ENCODE measurements at places on chromosomes 1 and 21.

GRCh38 chr1:54325703-54326461 is 80.3 kb downstream of the SSBP3 start:
- DNase-seq: no peak

DNA sequence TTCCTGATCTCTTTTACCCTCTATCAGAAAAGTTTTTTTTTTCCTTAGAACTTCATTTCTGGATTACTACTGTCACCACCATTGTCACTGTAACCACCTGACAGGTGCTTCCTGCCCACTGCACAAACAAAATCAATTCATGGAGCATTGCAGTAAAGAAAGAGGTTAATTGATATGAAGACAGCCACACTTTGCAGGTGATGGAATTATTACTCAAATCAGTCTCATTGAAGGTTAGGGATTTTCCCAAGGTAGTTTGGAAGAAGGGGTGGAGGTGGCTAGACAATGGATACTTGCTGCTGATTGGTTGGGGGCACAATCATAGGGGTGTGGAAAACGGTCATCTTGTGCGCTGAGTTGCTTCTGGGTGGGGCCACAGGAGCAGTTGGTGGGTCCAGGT is 230.8 kb upstream of the CACYBP start:
- DNase-seq: no peak

DNA sequence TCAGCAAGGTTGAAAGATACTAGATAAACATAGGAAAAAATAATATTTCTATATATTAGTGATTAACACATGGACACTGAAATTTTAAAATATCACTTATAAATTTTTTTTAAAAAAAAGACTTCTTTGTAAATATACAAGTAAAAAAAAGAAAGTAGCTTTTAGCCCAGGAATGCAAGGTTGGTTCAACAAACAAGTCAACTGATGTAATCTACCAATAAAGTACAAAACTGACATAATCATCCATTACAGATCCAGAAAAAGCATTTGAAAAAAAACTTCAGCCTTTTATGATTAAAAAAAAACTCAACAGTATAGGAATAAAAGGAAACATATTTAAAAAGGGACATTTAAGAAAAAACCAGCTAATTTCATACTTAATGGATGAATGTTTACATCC is 48.4 kb downstream of the TRMT1L start:
- DNase-seq: no peak

DNA sequence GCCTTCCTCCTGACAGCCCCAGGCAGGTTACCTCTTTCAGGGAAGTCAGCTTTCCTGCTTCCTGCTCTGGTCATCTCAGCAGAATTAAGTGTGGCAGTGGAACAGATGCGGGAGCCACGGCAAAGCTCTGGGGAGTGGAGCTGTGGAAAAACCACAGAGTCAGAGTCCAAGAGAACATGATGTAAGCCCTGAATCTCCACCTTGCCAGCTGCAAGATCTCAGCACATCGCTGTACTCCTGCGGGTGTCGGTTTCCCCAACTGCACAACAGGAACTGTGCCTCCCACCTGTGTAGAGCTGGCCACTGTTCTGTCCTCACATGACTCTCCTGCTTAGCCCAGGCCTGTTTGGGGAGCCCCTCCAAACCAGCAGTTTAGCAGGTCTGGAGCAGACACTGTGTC is 123.7 kb downstream of the MATN1 start:
- DNase-seq: no peak

GRCh38 chr1:43466403-43466802 is 12.7 kb upstream of the HYI start:
- DNase-seq: no peak

DNA sequence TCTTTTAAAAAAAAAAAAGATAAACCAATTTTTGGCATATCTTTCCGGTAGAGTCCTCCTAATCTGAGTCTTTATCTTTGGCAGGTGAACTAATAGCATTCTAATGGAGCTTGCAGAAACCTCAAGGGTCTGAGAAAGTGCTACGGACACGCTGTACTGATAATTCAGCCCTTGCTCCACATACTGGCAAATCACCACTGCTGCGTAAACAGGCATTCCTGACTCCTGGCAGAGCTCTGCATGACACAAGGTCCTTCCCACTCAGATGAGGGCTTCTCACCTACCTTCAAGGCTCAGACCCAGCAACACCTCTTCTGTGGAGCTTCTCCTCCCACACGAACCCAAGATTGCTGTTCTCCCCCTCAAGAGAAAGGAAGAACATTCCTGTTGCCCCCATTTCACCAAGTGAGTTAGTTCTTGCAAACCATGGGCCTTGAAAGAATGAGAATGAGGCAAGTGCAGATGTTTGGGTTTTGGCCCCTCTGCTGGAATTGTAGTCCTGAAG is 48.0 kb downstream of the LYST start:
- DNase-seq: no peak

DNA sequence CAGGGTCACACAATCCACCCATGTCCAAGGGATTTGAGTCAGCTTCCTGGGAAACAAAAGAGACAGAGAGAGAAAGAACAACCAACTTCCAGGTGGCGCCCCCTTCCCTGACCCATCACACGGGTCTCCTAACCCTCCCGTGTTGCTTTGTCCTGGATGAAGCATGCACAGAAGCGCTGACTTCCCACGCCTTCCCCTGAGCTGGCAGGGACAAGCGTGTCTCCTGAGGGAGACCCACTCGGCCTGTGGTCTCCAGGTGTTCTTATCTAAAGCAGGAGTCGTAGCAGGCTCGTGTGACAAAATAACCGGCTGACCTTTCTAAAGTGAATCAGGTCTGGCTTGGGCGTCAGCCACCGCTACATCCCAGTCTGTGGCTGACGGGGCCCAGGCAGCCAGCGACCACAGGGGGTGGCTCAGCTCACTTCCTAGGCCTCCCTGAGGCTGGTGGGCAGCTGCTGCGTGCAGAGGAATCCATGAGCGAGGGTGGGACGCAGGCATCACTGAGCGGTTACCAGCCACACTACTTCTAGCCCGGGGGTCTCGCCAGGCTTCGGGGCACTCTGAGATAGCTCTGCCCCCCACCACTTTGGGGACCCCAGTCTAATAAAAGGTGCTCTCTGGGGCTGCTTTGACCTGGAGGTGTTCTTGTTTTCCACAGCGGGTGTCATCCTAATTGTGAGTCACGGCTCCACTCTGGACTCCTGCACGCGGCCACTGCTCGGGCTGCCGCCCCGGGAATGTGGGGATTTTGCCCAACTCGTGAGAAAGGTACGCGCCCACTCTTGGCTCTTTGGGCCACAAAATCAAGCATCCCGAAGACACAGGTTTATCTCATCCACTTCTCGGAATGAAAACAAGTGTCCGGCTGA is 40.4 kb downstream of the UBASH3A start:
- DNase-seq: no peak

DNA sequence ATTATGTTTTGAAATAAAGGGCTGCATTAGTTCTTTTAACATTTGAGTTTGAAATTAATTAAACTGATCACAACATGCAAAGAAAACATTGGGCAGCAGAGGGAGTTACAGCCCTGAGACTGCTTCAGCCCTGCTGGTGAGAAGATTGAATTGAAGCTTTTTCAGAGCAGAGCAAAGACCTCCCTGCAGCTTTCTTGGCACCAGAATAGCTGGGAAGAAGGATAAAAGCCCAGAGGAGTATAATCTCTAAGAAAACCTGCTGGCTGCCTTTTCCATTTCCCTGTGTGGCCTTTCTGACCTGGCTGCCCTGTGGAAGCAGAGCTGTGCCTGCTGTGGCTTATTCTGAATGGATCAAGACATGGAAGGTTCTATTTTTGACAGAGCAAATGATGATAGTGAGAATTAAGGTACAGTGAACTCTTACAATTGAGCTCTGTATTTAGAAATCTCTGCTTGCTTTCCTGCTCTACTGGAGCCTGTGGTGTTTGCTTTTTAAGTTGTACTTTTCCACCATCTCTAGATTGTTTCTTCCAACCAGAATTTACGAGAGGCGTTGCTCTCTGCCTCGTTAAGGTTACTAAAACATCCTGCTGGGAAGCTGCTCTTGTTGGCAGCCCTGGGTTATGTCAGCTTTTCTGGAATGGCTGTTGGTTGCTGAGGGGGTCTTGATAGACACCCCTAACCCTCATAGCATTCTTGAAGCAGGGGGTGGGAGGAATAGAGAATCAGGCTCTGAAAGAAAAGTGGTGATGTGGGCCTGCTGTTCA is 9.9 kb downstream of the SNRPE start:
- no peak for DNase-seq

DNA sequence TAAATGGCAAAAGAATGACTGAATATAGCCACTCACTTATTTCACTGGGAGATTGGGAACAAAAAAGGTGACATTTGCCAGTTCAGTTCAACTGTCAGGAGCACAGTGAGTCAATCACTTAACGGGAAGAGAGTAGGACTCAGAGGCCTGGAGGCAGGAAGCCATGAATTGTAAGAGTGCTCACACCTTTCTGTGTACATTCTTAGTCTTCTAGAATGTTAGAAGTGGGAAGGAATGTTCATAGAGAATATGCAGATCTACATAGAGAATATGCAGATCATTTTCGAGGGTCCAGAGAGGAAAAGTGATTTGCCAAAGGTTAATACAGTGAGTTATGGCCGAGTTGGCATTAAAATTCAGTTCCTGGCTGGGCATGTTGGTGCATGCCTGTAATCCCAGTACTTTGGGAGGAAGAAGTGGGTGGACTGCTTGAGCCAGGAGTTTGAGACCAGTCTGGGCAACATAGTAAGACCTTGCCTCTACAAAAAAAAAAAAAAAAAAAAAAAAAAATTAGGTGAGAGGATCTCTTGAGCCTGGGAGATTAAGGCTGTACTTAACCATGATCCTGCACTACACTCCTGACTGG is 8.3 kb downstream of the IL20 start:
- DNase-seq: no peak

DNA sequence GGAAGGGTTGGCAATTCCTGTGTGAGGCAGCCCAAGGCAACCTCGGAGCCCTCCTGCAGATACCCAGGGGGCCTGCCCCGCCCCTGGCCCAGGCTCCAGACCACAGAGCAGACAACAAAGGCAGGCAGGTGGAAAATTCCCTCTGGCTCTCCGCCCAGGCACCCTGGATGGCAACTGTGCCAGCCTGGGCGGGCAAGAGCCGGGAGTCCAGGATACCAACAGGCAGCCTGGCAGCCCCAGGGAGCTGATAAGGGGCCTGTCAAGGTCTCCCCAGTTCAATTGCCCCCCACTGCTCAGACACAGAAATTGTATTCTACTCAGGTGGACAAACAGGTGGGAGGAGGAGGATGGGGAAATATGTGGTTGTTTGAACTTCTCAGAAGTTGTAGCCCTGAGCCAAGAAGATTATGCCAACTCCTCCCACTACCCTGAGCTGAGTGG is 15.4 kb upstream of the GPR37L1 start:
- no peak for DNase-seq

DNA sequence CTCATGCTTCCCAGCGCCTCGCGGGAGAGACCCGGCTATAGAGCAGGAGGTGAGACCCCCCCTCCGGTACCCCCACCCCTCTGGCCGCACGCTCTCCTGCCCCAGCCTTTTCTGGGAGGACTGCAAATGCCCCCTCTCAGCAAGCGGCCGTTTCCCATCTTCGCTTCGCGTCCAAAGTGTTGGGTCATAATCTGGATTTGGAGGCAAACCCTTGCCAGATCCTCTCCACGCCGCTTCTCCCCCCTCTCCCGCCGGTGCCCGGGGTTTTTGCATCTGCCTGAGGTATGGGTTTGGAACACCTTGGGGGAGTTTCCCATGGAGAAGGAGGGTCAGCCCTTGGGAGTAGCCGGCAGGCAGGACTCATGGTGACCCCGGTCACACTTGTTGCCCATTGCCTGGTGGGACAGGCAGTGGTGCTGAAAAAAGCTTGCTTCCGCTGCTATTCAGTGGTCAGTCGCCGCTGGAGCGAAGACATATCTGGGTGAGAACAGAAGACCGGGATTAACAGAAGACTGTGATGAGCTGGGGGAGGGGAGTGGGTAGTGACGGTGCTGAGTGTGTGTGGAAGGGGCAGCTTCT is 935 bp downstream of the KCNK2 start:
- DNase-seq: no peak

- DNase-seq: no peak
These were observed 207.4 kb upstream of the NRIP1 start for GRCh38 chr21:15272171-15272570.

DNA sequence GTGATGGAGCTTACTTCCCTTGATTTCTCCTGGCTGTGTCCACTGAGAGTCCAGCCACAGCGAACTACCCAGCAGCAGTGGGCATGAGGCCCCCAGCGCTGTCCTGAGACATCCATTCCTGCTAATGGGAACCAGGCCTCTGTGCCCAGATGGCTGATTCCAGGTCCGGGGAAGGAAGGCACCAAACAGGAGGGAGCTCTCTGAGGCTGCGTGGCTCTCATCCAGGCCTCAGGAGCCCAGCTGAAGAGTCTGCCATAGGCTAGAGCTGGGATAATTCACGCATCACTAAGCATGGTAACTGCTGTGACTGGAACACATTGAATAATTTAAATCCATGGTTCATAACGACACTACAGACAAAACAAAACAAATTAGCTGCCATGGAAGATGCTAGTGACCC is 24.7 kb upstream of the LRRC47 start:
- DNase-seq: no peak

GRCh38 chr1:202848191-202848542 is 37.4 kb downstream of the PCAT6 start:
- peak; percentile 19 for DNase-seq

DNA sequence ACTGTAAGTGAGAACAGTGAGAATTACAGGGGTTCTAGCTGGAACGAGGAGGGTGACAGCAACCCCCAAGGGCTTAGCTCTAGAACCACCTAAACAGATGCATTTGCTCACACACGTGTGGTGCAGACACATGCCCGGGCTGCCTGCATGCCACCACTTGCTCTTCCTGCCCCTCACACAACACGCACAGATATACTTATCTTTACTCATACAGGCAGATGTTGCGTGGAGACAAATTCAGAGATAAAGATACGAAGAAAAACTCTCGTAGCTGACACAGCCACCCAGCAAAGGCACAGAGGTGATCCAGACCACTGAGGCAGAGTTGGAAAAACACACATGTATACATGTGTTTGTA is 13.5 kb downstream of the VANGL1 start:
- DNase-seq: no peak

DNA sequence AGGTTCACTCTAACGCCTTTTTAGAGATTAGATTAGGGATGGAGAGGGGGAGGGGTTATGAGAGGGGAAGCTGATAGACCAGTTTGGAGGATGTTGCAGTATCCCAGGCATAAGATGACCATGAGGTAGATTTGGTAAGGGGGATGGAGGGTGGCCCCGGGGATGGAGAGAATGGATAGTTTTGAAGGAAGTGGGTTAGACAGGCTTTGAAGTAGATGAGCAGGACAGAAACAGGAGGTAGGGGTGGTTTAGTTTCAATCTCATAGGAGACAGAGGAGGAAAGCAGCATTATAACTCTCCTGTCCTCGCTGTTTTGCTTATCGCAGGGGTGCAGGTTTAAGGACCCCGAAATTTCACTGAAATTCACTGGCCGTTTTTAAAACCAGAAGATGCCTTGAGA is 11.8 kb downstream of the UBIAD1 start:
- no peak for DNase-seq

Measured in GM12878 (cell line).